ENCODE measurements at places on chromosomes 7 and 10.

DNA sequence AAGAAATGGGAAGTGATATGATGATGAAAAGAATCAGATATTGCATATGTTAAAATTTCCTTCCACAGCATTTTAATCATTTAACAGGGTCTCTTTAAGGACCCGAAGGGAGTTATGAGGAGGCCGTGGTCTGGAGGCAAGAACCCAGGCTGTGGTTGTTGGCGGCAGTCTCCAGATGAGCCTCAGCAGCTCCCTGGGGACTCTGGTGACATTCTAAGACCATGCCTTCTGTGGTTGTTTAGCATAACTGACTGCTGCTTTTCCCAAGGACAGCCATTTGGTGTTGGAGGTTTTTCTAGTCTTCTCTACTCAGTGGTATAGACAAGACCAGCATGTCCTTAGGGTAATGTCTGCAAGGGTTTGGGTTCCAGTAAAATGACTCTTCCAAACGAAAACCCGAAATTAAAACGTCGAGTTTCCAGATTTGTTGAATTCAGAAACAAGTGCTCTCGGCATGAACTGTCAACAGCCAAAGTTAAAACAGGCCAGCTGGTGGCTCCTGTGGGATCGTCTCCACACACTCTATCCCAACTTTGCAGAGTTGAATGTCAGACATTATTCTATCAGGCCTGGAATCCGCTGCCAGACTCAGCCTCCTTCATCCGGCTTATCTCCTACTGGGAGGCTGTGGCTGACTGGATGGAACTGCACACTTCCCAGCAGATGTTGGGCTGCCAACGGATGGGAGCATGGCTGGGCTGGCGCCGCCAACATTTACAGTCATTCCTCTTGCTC, 183.1 kb downstream of the TAX1BP1 start:
- DNase-seq: no peak

DNA sequence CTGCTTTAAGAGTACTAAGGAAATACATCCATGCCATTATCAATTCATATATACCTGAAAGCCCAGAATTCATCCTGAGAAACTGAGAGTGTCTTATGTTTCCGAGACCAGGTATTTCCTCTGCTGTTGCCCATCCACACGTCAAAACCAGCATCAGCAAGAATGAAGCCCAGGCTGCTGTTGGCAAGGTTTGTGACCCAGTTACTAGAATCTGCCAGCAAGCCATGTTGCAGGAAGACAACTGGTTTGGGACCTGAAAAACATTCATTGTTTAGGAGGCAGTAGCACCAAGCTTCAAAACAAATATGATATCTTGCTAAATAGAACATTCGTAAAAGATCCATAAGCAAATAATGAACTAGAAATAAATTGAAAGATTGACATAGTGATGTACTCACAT, 21.0 kb upstream of the CH25H start:
- DNase-seq: no peak

- DNase-seq: no peak
Observed at GRCh38 chr10:86775056-86775869, 18.8 kb downstream of the BMPR1A start.

GRCh38 chr10:58618158-58618676, 105.5 kb downstream of the BICC1 start:
- no peak for DNase-seq

All from NCI-H774 (cell line).